ENCODE measurements at places on chromosomes 6 and 20. TPM values are rescaled to one million over a fixed set of nuclear protein-coding genes. Genes with fewer than 3 reads are reported as not detected.
A peak's percentile ranks its signal among the peaks of the same experiment; 100 is the strongest.

The MBOAT1 gene
- 5.2 TPM for total RNA-seq

The PRR18 gene
- total RNA-seq: not detected

The AARS2 gene
- total RNA-seq: 14.1 TPM

The PARD6B gene
- total RNA-seq: 1.5 TPM

The RGS17 gene
- total RNA-seq: 0.55 TPM

The EGFL8 gene
- 18.2 TPM for total RNA-seq

The STMN3 gene
- total RNA-seq: 8.3 TPM

The CASP8AP2 gene
- total RNA-seq: 31.8 TPM

The TMEM200A gene
- 0.50 TPM for total RNA-seq

The SLC26A8 gene
- total RNA-seq: 0.93 TPM

The C6orf141 gene
- not detected for total RNA-seq

The ADAM33 gene
- total RNA-seq: not detected

The CCN6 gene
- total RNA-seq: not detected

- no peak for DNase-seq
- no peaks in the 10 kb centered on the region for H3K4me1 ChIP-seq
- H3K36me3 ChIP-seq: no peaks in the 10 kb centered on the region
- no peak overlapping the region for H3K27ac ChIP-seq
Observed at GRCh38 chr6:12369781-12370262, 79.7 kb downstream of the EDN1 start.

- no peaks in the 10 kb centered on the region for H3K27me3 ChIP-seq
- H3K27ac ChIP-seq: no peak overlapping the region
- DNase-seq: no peak
- no peaks in the 10 kb centered on the region for H3K36me3 ChIP-seq
- H3K4me3 ChIP-seq: no peak overlapping the region
Observed at GRCh38 chr6:93792746-93793145, 373.4 kb upstream of the EPHA7 start.

DNA sequence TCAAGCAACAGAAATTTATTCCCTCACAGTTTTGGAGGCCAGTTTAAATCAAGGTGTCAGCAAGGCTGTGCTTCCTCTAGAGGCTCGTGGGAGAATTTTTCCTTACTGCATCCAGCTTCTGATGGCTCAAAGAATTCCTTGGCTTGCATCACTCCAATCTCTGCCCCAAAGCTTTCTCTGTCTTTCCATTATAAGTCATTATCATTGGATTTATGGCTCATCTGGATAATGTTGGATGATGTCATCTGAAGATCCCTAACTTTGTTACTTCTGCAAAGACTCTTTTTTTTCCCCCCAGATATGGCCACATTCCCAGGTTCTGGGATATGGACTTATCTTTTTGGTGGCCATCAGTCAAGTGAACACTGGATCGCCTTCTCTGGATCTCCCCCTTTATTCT, 146.3 kb upstream of the B3GAT2 start:
- H3K36me3 ChIP-seq: no peaks in the 10 kb centered on the region
- DNase-seq: no peak
- H3K27ac ChIP-seq: no peak overlapping the region
- no peak overlapping the region for H3K4me3 ChIP-seq
- H3K27me3 ChIP-seq: no peaks in the 10 kb centered on the region
- no peaks in the 10 kb centered on the region for H3K4me1 ChIP-seq

DNA sequence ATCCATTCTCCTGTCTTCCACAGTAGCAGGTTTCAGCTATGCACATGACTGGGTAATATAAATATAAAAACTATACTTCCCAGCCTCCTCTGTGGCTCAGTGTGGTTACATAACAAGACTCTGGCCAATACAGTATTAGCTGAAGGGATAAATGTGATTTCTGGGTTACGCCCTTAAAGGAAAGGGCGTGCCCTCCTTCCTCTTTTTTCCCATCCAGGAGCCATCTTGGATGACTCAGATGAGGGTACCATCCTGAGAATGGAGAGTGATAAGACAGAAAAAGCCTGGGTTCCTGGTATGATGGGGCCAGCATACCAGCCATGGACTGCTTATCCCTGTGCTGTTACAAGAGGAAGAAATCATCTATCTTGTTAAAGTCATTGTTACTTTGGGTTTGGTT, 123.3 kb downstream of the NFATC2 start:
- no peaks in the 10 kb centered on the region for H3K27me3 ChIP-seq
- peak overlapping the region; percentile 16 for H3K27ac ChIP-seq
- peaks cover 54% of the 10 kb centered on the region for H3K4me1 ChIP-seq

- H3K27ac ChIP-seq: no peak overlapping the region
- H3K4me1 ChIP-seq: peaks cover 3% of the 10 kb centered on the region
- H3K27me3 ChIP-seq: no peaks in the 10 kb centered on the region
- H3K36me3 ChIP-seq: peaks cover 19% of the 10 kb centered on the region
- no peak overlapping the region for H3K4me3 ChIP-seq
Observed at GRCh38 chr6:53495506-53496499, 49.1 kb downstream of the GCLC start.

- H3K27ac ChIP-seq: no peak overlapping the region
- H3K36me3 ChIP-seq: no peaks in the 10 kb centered on the region
- H3K4me1 ChIP-seq: no peaks in the 10 kb centered on the region
- no peak overlapping the region for H3K4me3 ChIP-seq
- DNase-seq: no peak
Observed at GRCh38 chr20:63121246-63121645, 94.7 kb downstream of the YTHDF1 start.

DNA sequence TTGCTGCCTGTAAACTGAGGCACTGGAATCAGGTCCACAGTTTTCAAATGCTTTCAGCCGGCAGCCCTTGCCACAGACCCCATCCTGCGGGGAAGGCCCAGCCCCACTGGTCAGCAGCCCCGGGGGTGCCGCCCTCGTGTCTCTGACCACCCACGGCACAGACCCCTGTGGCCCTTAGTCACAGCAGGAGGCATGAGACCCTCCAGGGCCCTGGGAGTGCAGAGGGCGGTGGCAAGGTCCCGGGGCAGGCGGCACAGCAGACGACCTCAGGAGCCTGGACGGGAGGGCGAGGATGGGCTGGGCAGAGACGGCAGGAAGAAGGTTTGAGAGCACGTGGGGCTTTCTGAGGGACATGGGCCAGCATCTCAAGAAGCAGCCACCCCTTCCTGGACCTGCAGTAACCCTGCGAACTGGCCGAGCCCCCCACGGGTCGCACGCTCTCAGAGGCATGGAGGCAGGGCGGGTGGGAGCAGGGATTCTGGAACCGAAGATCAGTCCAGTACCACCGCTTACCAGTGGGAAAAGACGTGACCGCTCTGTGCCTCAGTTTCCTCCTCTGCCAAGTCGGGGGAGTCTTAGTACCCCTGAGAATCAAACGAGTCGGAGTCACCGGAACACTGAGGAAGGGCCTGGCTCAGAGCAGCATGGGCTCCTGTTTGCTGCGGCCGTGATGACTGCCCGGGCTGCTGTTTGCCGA, 140.7 kb downstream of the TAF4 start:
- DNase-seq: no peak
- H3K27me3 ChIP-seq: no peaks in the 10 kb centered on the region
- H3K27ac ChIP-seq: no peak overlapping the region
- no peaks in the 10 kb centered on the region for H3K36me3 ChIP-seq

DNA sequence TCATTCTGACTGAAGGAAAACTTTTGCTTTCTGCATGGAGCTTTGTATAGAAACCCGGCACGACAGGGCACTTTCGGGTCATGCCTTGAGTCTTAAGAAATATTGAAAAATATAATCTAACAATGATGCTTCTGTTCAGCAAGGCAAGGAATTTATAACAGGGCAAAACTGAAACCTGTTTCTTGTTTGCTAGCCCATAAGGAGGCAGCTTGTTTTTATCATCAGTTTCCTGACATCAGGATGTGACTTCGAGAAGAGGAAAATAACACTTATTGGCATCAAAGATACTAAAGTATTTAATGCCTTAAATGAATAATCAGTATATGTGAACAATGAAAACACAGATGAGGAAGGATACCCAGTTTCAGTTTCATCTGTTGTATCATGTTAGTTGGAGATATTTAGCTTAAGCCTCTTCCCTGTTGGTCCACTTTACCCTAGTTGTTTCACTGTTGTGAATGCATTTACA, 146.5 kb downstream of the CDKAL1 start:
- no peak overlapping the region for H3K4me3 ChIP-seq
- H3K4me1 ChIP-seq: no peaks in the 10 kb centered on the region

DNA sequence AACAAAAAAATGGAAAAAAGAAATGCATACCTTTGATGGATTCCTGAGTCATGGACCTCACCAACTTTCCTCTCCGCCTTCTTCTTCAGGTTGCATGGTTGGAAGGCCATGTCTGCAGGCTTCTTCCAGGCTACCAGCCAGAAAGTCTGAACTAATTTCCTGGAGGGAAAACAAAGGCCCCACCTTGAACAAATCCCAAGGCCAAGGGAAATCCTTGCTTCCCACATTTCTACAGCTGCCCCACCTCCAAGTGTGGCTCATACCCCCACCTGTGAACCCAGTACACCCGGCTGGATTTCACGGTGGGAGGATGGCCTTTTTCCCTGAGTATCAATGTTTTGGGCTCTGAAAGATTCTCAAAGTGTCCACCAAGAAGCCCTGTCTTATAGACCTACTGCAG, 22.4 kb downstream of the IL17A start:
- DNase-seq: no peak
- H3K27ac ChIP-seq: no peak overlapping the region
- no peaks in the 10 kb centered on the region for H3K36me3 ChIP-seq
- H3K4me3 ChIP-seq: no peak overlapping the region
- H3K27me3 ChIP-seq: peaks cover 21% of the 10 kb centered on the region
- no peaks in the 10 kb centered on the region for H3K4me1 ChIP-seq

DNA sequence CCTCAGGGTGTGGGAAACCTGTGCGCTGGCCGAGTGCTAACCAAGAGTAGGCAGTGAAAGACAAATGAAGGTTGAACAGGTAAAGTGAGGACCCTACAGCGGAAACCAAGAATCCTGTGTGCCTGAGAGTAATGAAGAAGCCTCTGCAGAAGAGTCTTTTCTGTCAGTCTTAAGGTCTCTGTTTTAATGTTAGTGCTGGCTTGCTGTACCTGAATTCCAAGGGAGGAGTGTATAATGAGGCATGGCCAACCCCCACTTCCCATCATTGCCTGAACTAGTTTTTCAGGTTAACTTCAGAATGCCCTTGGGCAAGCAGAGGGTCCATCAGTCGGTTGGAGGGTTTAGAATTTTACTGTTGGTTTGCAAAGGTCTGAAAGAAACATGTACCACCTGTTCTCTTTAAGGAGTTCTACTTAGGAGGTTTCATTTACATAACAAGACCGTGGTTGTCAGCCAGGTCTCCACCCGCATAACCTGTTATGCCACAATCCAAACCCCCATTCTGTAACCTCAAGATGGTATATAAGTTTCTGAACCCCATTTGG, 589 bp upstream of the PDCD2 start:
- H3K4me1 ChIP-seq: peaks cover 13% of the 10 kb centered on the region
- H3K27me3 ChIP-seq: no peaks in the 10 kb centered on the region
- no peak for DNase-seq

- H3K27ac ChIP-seq: no peak overlapping the region
- peaks cover 3% of the 10 kb centered on the region for H3K4me1 ChIP-seq
- no peak overlapping the region for H3K4me3 ChIP-seq
- peaks cover 3% of the 10 kb centered on the region for H3K27me3 ChIP-seq
- DNase-seq: no peak
- H3K36me3 ChIP-seq: no peaks in the 10 kb centered on the region
Observed at GRCh38 chr6:139641376-139641775, 266.9 kb upstream of the CITED2 start.

GRCh38 chr6:162821102-162821501, 93.3 kb downstream of the PACRG start:
- DNase-seq: no peak
- no peaks in the 10 kb centered on the region for H3K36me3 ChIP-seq
- no peak overlapping the region for H3K27ac ChIP-seq
- H3K4me1 ChIP-seq: no peaks in the 10 kb centered on the region
- no peak overlapping the region for H3K4me3 ChIP-seq

- H3K36me3 ChIP-seq: no peaks in the 10 kb centered on the region
- no peak overlapping the region for H3K27ac ChIP-seq
- H3K4me3 ChIP-seq: no peak overlapping the region
- DNase-seq: no peak
- H3K4me1 ChIP-seq: no peaks in the 10 kb centered on the region
Observed at GRCh38 chr6:54085541-54085940, 25.7 kb upstream of the MLIP start.

DNA sequence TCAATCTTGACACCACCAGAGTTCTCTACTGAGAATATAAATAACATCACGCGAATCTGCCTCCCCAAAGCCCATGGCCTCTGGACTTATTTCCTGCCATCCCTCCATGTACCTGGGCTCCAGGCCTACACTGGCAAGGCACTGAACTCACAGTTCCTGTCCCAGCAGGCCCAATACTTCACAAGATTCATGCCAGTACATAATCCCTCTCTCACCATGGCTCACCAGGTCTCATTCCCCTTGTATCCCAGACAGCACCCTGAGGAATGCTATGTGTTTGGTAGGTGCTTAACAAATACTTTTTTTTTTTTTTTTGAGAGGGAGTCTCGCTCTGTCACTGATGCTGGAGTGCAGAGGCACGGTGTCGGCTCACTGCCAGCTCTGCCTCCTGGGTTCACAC, 1.9 kb downstream of the KIF16B start:
- H3K27me3 ChIP-seq: no peaks in the 10 kb centered on the region
- H3K4me1 ChIP-seq: peaks cover 28% of the 10 kb centered on the region
- no peak for DNase-seq
- no peaks in the 10 kb centered on the region for H3K36me3 ChIP-seq
- no peak overlapping the region for H3K27ac ChIP-seq

DNA sequence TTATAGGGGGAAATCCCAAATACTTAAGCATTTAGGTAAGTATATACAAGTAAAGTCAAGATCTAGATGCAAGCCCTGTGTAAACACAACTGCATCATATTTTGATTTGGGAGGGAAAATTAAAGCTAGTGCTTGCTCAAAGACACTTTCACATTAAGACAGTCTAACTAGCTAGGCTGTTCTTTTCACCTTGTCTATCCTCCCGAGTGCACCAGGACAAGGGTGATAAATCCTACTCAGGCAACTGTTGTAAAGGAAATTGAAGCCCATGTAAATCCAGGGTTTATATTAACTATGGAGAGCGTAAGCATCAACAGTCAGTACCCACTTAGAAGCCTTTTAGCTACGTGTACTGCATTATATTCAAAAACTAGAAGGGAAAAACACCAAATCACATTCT, 19.3 kb upstream of the BACH2 start:
- no peaks in the 10 kb centered on the region for H3K4me1 ChIP-seq
- H3K4me3 ChIP-seq: no peak overlapping the region
- DNase-seq: no peak

- no peaks in the 10 kb centered on the region for H3K27me3 ChIP-seq
- no peak for DNase-seq
- no peaks in the 10 kb centered on the region for H3K4me1 ChIP-seq
- H3K27ac ChIP-seq: no peak overlapping the region
- no peaks in the 10 kb centered on the region for H3K36me3 ChIP-seq
Observed at GRCh38 chr6:16450821-16451220, 212.4 kb downstream of the GMPR start.

GRCh38 chr6:49453221-49453620, 9.8 kb downstream of the MMUT start:
- H3K4me3 ChIP-seq: no peak overlapping the region
- H3K27me3 ChIP-seq: no peaks in the 10 kb centered on the region
- H3K27ac ChIP-seq: no peak overlapping the region
- DNase-seq: no peak

- H3K4me1 ChIP-seq: peaks cover 13% of the 10 kb centered on the region
- no peak for DNase-seq
- H3K27me3 ChIP-seq: no peaks in the 10 kb centered on the region
- peaks cover 16% of the 10 kb centered on the region for H3K36me3 ChIP-seq
- H3K4me3 ChIP-seq: no peak overlapping the region
Observed at GRCh38 chr20:1364106-1364505, 28.7 kb downstream of the FKBP1A start.

- no peak overlapping the region for H3K27ac ChIP-seq
- no peak overlapping the region for H3K4me3 ChIP-seq
- H3K27me3 ChIP-seq: no peaks in the 10 kb centered on the region
- no peaks in the 10 kb centered on the region for H3K36me3 ChIP-seq
- peaks cover 4% of the 10 kb centered on the region for H3K4me1 ChIP-seq
Observed at GRCh38 chr6:146601352-146601751, 2.6 kb downstream of the ADGB start.
